Type B pancreatic cell (in vitro differentiated cells): ENCODE measurements at places on chromosomes 6 and 20. TPM values are rescaled to one million over a fixed set of nuclear protein-coding genes. Genes with fewer than 3 reads are reported as not detected.

DNA sequence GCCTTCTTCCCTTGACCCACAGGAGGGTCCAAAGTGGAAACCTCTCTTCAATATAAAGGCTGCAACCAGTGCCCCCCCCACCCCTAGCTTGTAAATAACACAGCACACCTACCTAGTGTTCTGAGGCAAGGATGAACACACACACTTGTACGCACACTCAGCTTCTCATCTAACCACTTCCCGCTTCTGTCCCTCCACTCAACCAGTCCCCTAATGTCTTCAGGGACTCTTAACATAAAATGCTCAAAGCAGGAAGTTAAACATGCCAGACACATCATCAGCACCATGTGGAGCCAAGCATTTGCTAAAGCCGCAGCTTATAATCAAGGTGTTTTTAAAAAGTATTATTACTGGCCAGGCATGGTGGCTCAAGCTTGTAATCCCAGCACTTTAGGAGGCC lies 35.3 kb downstream of the FOXQ1 start:
- H3K27me3 ChIP-seq, result peaks cover 58% of the 10 kb centered on the region
- H3K27ac ChIP-seq, result no peak overlapping the region
- no peak overlapping the region for H3K4me3 ChIP-seq
- no peak for DNase-seq

DNA sequence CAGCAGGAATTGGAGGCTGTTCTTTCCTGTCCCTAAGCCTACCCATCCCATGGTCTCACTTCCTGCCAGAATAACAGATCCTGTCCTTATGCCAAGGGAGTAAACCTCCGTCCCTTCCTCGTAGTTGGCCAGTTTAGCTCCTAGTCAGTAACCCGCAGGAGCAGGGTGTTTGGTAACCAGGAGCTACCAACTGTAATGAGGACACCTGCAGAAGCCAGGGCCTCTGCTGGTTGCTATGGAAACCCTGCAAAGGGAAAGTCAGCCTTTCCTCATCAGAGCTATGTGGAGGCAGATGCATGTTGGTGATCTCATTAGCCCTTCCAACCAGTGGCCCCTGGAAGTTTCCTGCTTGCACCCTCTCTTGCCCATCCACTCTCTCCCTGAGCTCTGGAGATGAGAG lies 368.2 kb upstream of the SULF2 start:
- H3K27ac ChIP-seq, result peak overlapping the region; percentile 27
- H3K36me3 ChIP-seq, result no peaks in the 10 kb centered on the region
- H3K4me3 ChIP-seq, result no peak overlapping the region
- peaks cover 6% of the 10 kb centered on the region for H3K27me3 ChIP-seq

DNA sequence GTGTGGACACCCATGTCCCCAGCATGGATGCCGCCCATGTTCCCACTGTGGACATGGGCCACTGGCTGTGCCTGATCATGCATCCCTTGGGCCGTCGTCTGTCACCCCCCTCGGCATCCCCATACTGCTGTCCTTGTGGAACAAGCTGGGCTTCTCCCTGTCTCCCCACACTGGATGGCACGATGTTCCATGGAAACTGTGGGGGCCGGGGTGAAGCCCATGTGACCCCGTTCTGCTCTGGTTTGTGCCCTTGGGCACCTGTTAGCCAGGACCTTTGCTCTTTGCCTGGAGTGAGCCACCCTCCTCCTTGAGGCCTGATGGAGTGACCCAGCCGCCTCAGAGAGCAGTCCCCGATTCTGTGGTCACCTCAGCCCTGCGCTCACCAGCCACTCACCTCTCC lies 7.6 kb upstream of the FRMD1 start:
- no peak overlapping the region for H3K27ac ChIP-seq
- no peaks in the 10 kb centered on the region for H3K27me3 ChIP-seq
- peaks cover 24% of the 10 kb centered on the region for H3K4me1 ChIP-seq
- no peak overlapping the region for H3K4me3 ChIP-seq
- H3K36me3 ChIP-seq, result no peaks in the 10 kb centered on the region

DNA sequence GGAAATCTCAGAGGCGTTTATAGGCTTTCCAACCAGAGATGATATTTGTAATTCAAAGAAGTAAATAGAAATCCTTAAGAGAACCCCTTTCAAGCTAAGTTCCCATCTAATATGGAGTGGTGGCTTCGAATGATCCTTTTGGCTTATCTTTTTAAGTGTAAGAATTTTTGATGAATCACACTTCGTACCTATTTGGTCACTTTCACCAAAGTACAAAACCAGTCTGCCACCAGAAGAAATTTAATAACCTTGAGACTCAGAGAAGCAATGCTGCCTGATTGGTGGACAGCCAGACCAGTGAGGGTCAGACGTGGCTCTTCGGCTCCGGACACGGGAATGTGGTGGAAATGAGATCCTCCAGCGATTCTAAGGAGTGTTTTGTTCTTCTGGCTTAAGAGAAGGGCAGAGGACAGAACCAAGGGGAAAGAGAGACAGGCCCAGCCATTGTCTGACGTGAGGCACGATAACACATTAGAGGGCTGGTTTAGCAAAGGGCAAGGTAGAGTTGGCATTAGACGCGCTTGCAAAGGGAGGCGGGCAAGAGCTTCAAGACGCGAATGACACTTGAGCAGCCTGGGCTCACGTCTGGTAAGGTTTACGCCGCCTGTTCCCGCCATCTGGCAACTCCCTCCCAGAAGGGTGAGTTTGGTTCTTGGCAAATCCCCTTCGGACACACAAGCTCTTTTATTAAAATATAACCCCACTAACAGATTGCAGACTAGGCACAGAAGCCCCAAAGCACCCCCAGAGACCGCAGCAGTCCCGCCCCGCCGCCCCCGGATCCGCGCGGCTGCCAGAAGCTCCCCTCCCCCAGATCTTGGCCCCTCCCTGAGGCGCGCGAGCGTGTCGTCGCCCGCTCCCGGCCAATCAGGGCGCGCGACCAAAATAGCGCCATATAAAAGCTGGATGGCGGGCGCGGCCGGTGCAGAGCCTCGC lies 50.0 kb upstream of the EZR start:
- peaks cover 4% of the 10 kb centered on the region for H3K27me3 ChIP-seq
- peaks cover 26% of the 10 kb centered on the region for H3K4me1 ChIP-seq
- H3K4me3 ChIP-seq, result peak overlapping the region; percentile 93
- DNase-seq, result peak; percentile 95

DNA sequence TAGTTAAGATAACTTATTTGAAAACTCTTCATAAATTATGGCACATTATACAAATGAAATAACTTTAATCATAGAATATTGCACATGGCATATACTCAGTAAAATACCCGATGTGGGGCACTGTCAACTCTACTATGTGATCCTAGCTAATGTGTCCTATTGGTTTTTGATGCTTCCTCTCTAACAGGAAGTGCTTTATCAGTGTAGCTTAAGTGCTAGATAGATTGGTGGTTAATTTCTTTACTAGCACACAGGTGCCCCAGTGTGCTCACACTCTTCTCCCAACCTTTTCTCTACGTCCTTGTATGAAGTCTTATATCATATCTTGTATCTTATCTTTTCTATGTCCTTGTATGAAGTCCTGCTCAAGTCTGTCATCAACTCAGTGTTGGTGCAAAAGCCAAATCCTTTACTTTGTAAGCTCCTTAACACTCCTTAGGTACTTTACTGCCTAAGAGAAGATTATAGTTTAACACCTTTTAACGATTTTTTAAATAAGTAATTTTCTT lies 358.9 kb downstream of the CENPW start:
- no peaks in the 10 kb centered on the region for H3K36me3 ChIP-seq
- no peak for DNase-seq
- H3K27ac ChIP-seq, result no peak overlapping the region
- no peaks in the 10 kb centered on the region for H3K27me3 ChIP-seq
- H3K4me1 ChIP-seq, result peaks cover 7% of the 10 kb centered on the region

DNA sequence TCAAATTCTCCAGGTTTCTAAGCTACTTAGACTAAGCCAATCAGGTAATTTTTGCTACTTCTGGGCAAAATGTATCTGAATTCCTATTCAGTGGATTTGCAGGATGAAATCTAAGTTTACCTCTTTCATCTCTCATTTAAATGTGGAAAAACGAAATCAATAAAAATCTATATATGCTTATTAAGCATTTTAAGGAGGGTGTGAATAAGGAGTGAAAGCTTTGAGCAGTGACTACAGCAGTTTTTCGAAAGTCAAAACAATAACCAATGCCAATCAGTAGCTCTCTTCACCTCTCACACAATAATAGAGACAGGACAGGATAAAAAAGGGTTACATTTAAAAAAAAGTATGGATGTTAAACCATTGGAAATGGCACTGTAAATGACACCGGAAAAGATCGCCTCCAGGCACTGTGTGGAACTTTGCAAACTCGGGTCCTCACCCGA lies 476 bp upstream of the BCKDHB start:
- DNase-seq, result no peak
- no peaks in the 10 kb centered on the region for H3K27me3 ChIP-seq
- H3K4me1 ChIP-seq, result peaks cover 11% of the 10 kb centered on the region
- peak overlapping the region; percentile 93 for H3K4me3 ChIP-seq

The ARID1B gene
- 66.2 and 97.2 TPM in 2 replicates for total RNA-seq

The SLC4A11 gene
- total RNA-seq, result 5.8 and 6.9 TPM in 2 replicates
